Activated B cell treated with CpG ODN at 0.5 μM for 24 hours (primary cell): ENCODE measurements at places on chromosomes 4 and X.

DNA sequence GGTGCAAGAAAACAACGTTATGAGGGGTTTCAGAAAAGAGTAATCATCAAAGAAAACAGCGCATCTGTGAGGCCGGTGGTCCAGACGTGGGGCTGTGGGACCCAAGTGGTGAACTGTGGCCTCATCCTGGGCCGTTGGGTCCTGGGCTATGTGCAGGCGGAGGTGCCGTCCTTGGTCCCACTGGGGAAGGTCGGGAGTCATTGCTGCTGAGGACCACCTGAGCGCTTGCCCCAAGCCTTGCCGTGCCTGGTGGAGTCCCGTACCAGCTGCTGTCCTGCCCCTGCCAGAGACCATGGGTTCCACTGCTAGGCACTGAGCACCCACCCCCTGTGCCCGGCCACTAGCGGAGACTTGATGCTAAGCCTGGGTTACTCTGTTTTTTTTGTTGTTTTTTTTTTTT is 25.5 kb upstream of the UVSSA start:
- DNase-seq, result no peak

DNA sequence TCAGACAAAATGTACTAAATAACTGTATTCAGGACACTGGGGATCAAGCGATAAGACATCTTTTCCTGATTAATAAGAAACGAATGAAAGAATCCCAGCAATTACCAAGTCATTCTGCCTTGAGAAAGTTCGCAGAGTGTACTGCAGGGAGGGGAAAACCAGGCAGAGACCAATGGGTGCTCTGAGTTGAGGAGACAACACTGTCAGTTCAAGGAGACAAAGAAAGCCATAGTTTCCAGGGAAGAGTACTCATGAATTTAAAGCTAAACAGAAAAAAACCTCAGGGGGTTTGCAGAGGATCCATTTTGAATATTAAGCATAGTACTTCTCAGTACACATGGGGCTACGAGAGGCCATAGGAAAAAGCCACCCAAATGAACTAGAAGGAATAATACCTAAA is 573.0 kb downstream of the KCTD8 start:
- no peak for DNase-seq

DNA sequence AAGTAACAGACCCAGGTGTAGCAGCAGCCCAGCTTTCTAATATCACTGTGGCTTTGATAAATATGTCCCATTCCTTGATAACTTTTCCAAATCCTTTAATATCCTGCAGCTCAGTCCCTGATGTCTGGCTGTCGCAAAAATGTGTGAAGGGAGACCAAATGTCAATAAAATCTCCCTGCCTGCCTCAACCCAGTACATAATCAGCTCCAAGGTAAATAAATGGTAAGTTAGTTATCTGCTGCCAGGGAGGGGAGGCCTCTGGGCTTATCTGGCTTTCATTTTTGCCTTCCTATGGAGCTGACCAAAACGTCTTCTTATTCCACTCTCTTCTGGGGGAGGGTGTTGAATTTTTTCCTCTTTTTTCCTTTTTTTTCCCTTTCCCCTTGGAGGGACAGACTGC is 630.6 kb downstream of the MID1IP1 start:
- DNase-seq, result no peak

- no peak for DNase-seq
Observed at GRCh38 chrX:17021851-17022604, 75.6 kb downstream of the REPS2 start.

GRCh38 chr4:84501721-84502267 is 2.7 kb upstream of the NKX6-1 start:
- DNase-seq, result no peak

GRCh38 chrX:19382555-19383145 is 38.9 kb downstream of the PDHA1 start:
- no peak for DNase-seq

- no peak for DNase-seq
Observed at GRCh38 chrX:18424482-18425198, 768 bp upstream of the CDKL5 start.

GRCh38 chr4:153684182-153684970 is at the start of gene TLR2:
Gene TLR2 (plus strand): TSS chr4:153684280. CDS start chr4:153702908, 18,628 bp downstream.
- peak; percentile 66 for DNase-seq

GRCh38 chrX:151543706-151544105 is 19.8 kb upstream of the PASD1 start:
- no peak for DNase-seq

- DNase-seq, result no peak
Observed at GRCh38 chr4:153018031-153018430, 81.9 kb downstream of the FHDC1 start.

DNA sequence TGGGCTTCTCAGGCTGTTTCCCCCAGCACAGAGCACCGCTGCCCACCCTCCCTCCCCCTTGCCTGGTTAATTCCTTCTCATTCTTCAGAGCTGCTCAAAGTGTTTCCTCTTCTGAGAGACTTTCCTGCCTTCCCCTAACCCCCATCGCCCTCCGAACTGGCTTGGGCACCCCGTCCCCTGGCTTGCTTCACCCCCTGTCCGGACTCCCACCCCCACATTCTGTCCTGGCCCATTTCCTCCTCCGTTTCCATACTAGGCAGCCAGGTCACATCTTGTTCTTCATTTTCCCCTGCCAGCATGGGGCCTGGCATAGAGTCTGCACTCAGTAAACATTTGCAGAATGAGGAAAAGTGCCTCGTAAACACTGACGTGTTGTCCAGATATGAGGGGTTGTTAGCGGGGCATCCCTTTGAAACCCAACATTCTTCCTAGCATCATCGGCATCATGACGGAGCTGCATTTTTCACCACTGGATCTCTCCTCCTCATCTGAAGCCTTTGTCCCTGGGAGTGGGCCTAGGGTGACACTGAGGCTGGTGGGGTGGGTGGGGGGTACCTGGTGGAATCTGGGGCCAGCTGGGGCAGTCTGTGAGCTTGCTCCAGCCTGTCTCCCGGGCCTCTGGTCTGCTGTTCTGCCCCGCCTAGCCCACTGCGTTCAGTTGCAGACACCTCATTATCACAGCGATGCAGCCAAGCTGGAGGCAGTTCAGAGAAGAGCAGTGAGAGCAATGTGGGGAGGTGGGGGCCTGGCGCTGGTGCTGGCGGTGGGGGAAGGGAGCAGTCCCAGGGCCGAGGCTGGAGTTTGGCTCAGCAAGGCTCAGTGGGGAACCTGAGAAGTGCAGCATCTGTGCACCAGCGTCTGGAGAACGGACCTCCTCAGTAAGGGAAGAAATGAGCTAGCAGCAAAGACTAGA is 149.4 kb upstream of the PJA1 start:
- DNase-seq, result no peak

DNA sequence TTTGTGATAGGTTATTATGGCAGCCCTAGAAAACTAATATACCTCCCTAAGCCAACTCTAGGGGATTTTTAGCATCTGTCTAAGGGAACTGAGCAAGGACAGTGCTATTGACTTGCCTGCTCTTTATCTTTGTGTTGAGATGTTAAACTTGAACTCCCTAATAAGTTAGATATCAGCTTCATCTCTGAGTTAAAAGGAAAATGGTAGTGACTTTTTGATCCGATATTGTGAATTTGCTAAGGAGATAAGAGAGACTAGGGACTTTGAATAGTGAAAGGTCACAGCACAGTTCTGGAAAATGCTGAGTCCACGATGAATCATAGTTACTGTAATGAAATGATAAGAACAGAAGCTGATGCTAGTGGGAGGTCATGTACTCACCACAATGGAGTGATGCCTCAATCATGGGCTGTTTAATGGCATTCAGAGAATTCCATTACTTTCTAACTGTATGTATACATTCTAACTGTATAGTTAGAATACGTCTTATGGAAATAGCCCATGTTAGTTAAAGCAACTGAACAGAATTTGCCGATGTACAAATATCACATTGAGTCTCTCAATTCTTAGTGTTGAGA is 147.2 kb downstream of the GLRA3 start:
- DNase-seq, result no peak

DNA sequence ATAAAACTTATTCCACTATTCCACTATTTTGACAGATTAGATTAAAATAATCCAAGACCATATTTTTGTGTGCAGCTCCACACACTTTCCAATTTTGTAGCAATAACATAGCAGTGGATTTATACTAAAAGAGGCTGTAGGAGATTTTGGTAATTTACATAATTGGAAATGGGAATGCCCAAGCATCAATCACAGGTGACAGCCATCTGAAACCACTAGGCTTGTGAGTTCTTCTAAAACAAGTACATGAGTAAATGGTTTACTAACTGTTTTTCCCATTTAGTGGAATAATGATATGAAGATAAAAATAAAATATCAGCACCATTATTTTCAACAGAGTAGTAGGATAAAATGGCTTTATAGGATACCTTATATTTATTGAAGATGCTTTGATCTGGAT is 4.4 kb downstream of the ANK2 start:
- no peak for DNase-seq

GRCh38 chr4:83282049-83282535 is 2.5 kb downstream of the COQ2 start:
- no peak for DNase-seq

- DNase-seq, result no peak
Observed at GRCh38 chr4:53123171-53123570, 242.7 kb downstream of the SCFD2 start.

DNA sequence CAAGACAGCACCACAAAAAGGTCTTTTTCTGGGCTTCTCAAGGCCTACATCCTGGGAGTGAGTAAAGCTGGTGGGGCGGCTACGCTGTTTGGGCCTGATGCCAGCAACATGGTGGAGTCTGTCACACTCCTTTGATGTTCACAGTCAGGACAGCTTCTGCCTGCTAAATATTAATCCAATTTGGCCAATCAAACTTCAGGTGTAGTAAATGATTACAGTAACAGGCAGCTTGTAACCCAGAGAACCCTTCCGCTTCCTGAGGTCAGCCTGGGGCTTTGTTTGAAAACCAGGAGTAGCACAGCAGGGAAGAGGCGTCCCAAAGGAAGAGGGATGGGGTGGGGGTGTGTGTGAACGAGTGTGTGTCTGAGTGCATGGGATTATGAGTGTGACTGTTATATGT is 220.4 kb downstream of the MAML3 start:
- no peak for DNase-seq

DNA sequence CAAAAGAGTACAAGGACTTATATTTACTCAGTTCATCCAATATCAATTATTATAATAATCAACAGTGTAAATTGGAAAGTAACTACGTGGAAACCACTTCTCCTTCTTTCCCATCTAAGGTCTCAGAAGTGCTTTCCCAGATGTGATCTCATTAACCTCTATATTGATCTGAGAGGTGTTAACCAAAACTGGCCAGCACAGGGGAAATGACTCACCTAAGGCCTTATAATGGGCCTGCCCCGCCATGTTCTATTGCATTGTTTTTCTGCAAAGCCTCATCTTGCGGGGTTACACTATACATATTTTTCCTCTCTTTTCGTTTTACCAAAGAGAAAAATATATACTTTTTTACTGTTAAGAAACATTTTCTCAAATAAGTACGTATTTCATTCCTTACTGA is 20.5 kb downstream of the RAB40A start:
- DNase-seq, result no peak

- DNase-seq, result no peak
Observed at GRCh38 chrX:67426946-67427345, 116.9 kb upstream of the AR start.

DNA sequence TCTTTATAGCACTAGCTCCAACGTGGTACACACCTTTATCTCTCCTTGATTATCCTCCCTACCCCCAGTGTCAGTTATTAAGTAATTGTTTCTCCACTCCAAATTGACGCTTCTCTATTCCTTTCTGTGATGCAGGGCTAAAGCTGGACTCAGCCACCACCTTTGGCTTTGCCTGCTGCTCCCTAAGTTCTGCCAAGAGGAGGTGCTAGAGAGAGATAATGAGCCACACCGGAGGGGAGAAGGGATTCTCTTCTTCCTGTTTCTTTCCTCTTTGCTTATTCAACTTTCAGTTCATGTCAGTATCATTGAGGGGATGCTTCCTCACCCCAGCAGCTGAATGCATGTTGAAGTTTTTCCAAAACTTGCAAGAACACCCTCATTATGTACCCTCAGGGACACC is 176.5 kb downstream of the GBA3 start:
- DNase-seq, result no peak

- no peak for DNase-seq
Observed at GRCh38 chr4:25504932-25505636, 128.0 kb downstream of the ANAPC4 start.

GRCh38 chr4:100190643-100191600 is 654 bp upstream of the DDIT4L start:
- no peak for DNase-seq

DNA sequence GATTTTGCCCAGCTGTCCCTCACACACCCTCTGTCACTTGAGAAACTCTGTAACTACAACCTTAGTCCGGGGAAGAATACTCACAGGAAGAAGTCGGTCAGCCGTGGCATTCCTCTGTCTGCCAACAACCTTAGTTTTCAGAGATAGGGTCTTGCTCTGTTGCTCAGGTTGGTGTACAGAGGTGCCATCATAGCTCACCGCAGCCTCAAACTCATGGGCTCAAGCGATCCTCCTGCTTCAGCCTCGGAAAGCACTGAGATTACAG is 12.2 kb upstream of the SPCS3 start:
- no peak for DNase-seq

- DNase-seq, result no peak
Observed at GRCh38 chrX:37542791-37543190, 28.7 kb upstream of the LANCL3 start.

DNA sequence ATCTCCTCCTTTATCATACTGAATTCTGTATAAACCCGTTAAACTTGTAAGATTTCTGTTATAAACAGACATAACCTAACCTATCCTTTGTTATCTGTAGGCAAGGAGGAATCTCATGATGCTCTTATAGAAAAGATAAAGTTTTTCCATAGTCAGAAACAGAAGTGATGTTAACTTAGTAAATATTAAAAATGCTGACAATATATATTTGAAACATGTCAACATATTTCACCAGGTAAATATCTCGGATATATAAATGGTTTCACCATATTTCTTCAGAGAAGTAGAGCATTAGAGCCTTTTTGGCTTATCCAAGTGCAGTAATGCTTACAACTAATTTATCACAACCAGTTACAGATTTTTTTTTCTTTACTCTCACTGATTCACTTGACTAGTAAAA is 625.9 kb downstream of the PDHA2 start:
- DNase-seq, result no peak

DNA sequence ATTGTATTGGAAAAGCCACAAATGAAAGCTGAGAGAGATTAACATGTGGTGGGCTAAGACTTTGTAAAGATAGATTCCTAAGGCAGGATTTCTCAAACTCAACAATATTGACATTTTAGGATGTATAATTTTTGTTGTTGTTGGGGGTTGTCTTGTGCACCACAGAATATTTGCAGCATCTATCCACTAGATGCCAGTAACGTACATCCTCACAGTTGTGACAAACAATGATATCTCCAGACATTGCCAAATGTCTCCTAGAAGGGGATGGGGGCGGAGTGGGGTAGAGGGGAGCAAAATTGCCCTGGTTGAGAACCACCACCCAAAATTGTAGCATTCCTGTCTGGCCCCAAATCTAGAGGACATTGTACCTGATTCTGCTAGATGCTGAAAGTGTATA is 14.7 kb upstream of the CBR4 start:
- no peak for DNase-seq

GRCh38 chr4:118012142-118012541 is 22.1 kb upstream of the NDST3 start:
- no peak for DNase-seq

- no peak for DNase-seq
Observed at GRCh38 chrX:154313147-154313546, 17.6 kb downstream of the TKTL1 start.
